ENCODE measurements at places on chromosomes 2 and 18.

GRCh38 chr18:25134861-25135260 lies 217.1 kb downstream of the ZNF521 start:
- no peak for DNase-seq

DNA sequence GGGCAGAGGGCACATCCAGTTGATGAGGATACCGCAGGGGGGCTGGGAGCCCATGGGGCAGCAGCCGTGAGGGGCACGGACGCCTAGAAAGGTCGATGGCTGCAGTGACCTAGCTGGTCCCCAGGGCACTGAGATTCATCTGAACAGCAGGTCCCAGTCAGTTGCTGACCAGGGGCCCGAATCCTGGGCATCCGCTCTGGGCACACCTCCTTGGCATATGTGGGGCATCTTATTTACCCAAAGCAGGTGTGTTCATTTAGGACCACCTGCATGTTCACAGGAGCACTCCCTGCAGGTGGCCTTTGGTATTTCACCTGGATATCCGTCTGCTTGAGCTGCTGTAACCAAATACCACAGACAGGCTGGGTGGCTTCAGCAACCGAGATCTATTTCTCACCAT lies 72.0 kb upstream of the ODC1 start:
- DNase-seq = no peak

DNA sequence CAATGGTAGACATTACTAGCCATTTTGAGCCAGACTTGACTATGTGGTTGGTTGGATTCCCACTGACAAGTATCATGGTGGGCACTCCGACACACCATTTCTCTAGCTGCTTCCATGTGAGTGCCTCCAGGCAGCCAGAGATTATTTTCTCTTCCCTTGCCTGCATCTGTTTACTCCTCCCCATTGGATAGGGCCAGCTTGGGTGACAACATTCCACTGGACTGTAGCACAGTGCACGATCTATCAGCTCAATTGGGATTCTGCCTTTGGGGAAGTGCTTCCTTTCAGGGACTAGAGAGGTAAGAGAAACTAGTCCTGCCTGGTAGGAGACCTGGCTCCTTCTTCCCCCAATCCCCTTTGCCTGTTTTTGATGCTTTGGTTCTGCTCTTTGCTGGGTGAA lies 49.0 kb upstream of the MAP4K3 start:
- no peak for DNase-seq

- no peak for DNase-seq
These were observed 791.4 kb downstream of the TDRD15 start for GRCh38 chr2:21915201-21915600.

DNA sequence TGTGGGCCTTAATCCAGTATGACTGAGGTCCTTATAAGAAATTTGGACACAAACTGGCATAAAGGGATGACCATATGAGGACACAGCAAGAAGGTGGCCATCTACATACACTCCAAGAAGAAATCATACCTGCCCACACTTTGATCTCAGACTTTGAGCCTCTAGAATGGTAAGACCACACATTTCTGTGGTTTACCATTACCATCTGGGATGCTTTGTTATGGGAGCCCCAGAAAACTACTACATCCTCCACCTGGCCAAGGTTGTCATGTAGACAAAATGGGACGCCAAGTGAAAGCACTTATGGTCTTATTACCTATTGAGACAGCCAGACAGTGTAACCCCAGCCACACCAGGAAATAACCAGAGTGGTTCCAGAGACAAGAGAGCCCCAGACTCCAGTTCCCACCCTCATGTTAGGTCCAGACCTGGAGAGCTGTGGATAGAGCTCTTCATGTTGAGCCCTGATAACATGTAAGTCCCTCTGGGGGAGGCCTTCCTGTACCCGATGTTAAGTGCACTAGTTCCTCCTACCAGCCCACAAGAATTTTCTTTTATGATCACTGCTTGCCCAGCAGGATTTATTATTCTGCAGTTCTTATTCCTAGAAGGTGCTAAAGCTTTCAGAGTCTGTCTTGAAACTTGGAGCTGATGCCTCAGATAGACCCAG lies 4.6 kb upstream of the ADD2 start:
- no peak for DNase-seq

- no peak for DNase-seq
These were observed 88.4 kb downstream of the PMAIP1 start for GRCh38 chr18:59988098-59988706.

Data from GM04503 (cell line).